ENCODE measurements at places on chromosomes 3 and 15.

- DNase-seq, result no peak
These were observed 365.6 kb upstream of the DPPA4 start for GRCh38 chr3:109702976-109703375.

- no peak for DNase-seq
These were observed 197.4 kb upstream of the RORA start for GRCh38 chr15:61426466-61426865.

- DNase-seq, result no peak
These were observed 49.2 kb downstream of the TM4SF4 start for GRCh38 chr3:149523512-149524299.

DNA sequence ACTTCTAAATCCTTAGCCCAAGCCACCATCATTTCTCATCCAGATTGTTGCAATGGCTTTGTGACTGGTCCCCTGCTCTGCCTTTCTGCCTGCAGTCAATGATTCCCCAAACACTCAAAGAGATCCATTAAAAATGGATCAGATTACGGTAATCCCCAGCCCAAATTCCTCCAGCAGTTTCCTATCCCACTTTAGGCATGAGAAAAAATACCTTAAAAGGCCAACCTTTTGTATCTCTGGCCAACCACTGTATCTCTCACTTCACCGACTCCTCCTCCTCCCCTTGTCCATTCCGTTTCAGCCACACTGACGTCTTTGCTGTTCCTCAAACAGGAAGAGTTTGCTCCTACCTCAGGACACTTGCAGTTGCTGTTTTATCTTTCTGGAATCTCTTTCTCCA, 20.9 kb upstream of the IL1RAP start:
- no peak for DNase-seq

GRCh38 chr15:60074181-60074885, 70.2 kb downstream of the FOXB1 start:
- DNase-seq, result peak; percentile 66

All from NCI-H2081 treated with DMSO at 0.1 percent for 48 hours (cell line).